ENCODE measurements at places on chromosomes 1 and 21. TPM values are rescaled to one million over a fixed set of nuclear protein-coding genes. Genes with fewer than 3 reads are reported as not detected.

DNA sequence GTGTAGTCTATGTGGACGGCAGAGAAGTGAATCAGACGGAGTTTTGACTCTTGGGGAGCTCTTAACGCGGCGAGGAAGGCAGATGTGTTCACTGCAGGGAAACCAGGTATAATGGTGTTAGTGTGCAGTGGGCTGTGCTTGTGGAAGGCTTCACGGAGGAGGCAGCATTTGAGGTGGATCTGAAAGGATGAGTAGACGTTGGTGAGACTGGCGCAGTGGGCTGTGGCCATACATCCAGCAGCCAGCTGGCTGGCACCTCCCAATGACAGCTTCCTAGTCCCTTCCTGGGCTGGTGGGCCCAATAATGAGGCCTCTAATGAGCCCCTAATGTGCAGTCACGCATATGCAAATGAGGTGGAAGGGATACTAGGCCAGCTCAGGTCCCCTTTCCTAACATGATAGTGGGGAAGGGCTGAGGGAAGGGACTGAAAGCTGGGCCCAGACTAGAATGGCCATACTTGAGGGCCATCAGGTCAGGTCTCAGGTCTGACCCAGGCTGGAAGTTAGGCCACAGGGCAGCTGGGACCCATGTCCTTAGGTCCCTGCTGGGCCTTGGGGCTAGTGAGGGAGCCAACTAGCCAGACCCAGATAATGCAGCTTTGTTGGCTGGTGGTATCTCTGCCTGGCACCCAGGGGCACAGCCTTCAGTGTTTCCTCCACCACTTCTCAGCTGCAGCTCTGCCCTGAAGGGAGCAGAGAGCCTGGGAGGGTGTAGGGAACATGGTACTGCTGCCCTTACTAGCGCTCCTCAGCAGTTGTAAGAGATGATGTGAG is 3.8 kb downstream of the MAP7D1 start:
- peaks cover 61% of the 10 kb centered on the region for H3K4me1 ChIP-seq
- peak overlapping the region; percentile 94 for H3K27ac ChIP-seq
- H3K4me3 ChIP-seq: peak overlapping the region; percentile 76
- peak; percentile 34 for DNase-seq

Gene OR2L3
- not detected for total RNA-seq

DNA sequence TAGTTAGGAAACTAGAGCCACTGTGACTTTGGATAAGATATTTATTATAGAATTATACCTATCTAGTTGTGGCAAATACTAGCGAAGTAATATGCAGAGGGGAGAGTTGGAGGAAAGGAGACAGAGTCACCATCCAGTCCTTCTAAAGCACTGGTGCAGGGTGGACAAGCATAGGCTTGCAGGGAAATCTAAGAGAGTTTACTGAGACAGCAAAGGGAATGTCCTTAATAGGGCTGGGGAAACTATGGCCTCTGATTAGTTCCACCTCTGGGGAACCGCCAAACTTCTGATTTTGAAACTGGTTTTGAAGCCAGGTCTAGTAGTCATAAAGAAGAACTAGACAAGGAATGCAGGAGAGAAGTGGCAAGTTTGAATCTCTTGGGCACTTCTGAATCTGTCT is 407.9 kb downstream of the VAV3 start:
- H3K27me3 ChIP-seq: no peaks in the 10 kb centered on the region
- no peaks in the 10 kb centered on the region for H3K36me3 ChIP-seq
- no peaks in the 10 kb centered on the region for H3K4me1 ChIP-seq
- DNase-seq: no peak
- H3K27ac ChIP-seq: no peak overlapping the region
- no peak overlapping the region for H3K4me3 ChIP-seq

DNA sequence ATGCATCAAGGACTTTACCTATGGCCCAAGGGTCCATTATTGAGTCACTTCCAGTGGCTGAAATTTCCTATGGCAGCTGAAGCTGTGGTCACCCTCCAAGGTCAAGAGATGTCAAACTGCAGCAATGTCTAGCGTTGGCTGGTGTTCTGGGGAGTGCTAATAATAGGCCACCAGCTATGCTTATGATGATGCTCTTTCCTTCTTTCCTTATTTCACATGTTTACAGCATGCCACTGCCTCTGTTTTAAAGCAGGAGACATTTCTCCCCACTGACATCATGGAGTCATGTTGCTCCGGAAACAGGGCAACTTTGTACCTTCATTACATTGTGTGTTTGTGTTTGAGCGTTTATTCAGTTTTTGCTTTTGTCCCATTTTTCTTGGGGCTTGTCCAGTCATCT is 62.6 kb upstream of the CYYR1 start:
- no peaks in the 10 kb centered on the region for H3K36me3 ChIP-seq
- no peak overlapping the region for H3K4me3 ChIP-seq
- H3K4me1 ChIP-seq: no peaks in the 10 kb centered on the region
- no peaks in the 10 kb centered on the region for H3K27me3 ChIP-seq

- DNase-seq: no peak
- H3K36me3 ChIP-seq: no peaks in the 10 kb centered on the region
- peaks cover 31% of the 10 kb centered on the region for H3K4me1 ChIP-seq
- H3K27me3 ChIP-seq: no peaks in the 10 kb centered on the region
- no peak overlapping the region for H3K27ac ChIP-seq
Observed at GRCh38 chr1:26384076-26384475, 11.5 kb upstream of the ZNF683 start.

DNA sequence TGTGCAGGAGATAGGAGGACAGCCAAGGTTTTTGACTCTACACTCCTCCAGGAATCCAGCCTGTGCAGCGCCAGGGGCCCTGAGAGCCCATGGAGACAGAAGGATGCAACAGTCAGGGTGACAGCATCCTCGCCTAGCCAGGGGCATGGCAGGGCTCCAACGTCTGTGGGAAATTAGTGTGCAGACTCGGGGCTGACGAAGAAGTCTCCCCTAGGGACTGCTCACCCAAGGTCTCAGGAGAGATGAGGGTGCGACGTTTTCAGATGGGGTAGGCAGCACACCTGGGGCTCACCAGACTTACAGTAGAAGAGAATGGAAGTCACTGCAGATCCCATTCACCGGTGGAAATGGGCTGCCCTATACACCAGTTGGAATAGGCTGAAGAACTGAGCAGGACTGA is 241.7 kb downstream of the SETD4 start:
- H3K36me3 ChIP-seq: no peaks in the 10 kb centered on the region
- H3K27ac ChIP-seq: no peak overlapping the region
- H3K27me3 ChIP-seq: peaks cover 3% of the 10 kb centered on the region
- H3K4me3 ChIP-seq: no peak overlapping the region

GRCh38 chr1:30446508-30446907 is 276.9 kb downstream of the MATN1 start:
- H3K27me3 ChIP-seq: peaks cover 3% of the 10 kb centered on the region
- H3K27ac ChIP-seq: no peak overlapping the region
- H3K4me3 ChIP-seq: no peak overlapping the region

- H3K36me3 ChIP-seq: no peaks in the 10 kb centered on the region
- DNase-seq: peak; percentile 94
- H3K4me3 ChIP-seq: peak overlapping the region; percentile 18
Observed at GRCh38 chr1:206784471-206784903, 12.2 kb upstream of the IL10 start.

GRCh38 chr1:193115629-193116227 is 6.1 kb upstream of the CDC73 start:
- H3K27ac ChIP-seq: no peak overlapping the region
- no peaks in the 10 kb centered on the region for H3K27me3 ChIP-seq
- peaks cover 13% of the 10 kb centered on the region for H3K4me1 ChIP-seq

Gene FRRS1
- 2.0 TPM for total RNA-seq

Gene SLC16A4
- total RNA-seq: 0.44 TPM

- H3K27me3 ChIP-seq: peaks cover 2% of the 10 kb centered on the region
- no peaks in the 10 kb centered on the region for H3K36me3 ChIP-seq
- H3K27ac ChIP-seq: no peak overlapping the region
- H3K4me3 ChIP-seq: no peak overlapping the region
Observed at GRCh38 chr1:229572286-229572685, 13.8 kb upstream of the ABCB10 start.

DNA sequence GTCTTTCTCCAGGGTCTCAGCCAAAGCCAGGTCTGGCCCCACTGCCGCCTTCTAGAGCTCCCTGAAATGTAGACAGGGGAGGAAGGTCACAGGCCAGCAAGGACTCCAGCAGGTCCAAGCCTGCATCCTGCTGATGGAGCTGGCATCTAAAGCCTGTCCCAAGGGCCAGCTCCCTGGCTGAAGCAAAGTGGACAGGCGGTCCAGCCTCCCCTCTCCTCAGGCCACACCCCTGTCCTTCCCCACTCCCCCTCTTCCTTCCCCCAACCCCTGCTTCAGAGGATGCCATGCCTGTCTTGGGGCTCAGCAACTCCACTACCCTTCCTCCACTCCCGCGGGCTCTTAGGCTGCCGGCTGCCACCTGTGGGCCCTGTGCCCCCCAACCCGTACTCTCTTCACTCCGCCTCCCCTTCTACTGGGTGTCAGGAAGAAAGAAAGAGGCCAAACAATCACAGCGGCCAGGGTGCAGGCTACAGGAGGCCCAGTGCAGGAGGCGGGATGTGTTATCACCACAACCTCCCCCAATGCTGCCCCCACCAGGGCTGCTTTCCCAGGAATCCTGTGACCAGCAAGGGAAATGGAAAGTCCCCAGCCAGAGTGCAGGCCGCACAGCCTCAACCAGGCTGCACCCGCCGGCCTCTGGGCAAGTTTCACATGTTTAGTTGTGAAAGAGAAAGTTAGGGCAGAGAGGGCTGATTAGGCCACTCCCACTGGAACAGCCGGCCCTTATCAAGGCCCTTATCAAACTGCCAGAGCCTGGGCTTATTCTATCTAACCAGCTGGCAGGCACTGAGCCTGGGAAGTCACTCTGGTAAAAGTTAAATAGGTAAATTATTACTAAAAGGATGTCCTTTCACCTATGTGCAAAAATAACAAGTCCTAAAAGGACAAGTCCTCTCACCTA is 34.1 kb downstream of the ACOT7 start:
- H3K4me1 ChIP-seq: peaks cover 55% of the 10 kb centered on the region
- peaks cover 3% of the 10 kb centered on the region for H3K36me3 ChIP-seq
- H3K27ac ChIP-seq: peak overlapping the region; percentile 86
- H3K27me3 ChIP-seq: no peaks in the 10 kb centered on the region
- peak; percentile 76 for DNase-seq

DNA sequence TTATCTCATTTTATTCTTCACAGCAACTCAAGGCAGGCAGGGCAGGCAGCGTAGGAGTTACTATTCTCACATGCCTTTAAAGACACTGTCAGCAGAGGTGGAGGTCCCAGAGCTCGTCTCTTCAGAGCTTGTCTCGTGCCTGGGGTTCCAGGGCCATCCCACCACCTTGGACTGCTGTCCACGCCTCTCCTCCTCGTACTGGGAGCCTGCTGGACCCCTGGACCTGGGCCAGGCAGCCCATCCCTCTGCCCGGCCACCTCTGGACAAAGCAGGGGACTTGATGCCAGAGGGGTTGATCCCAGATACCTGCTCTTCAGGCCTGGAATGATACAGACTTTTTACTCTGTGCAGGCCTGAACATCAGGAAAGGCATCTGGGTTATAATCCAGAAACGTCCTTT is 546.8 kb downstream of the KIF26B start:
- no peak overlapping the region for H3K27ac ChIP-seq
- no peaks in the 10 kb centered on the region for H3K27me3 ChIP-seq
- no peaks in the 10 kb centered on the region for H3K4me1 ChIP-seq
- H3K4me3 ChIP-seq: no peak overlapping the region
- no peaks in the 10 kb centered on the region for H3K36me3 ChIP-seq

Gene ARHGAP30
- 165 TPM for total RNA-seq

- peaks cover 70% of the 10 kb centered on the region for H3K36me3 ChIP-seq
- peaks cover 75% of the 10 kb centered on the region for H3K4me1 ChIP-seq
- no peak overlapping the region for H3K4me3 ChIP-seq
- H3K27ac ChIP-seq: peak overlapping the region; percentile 82
Observed at GRCh38 chr1:112625696-112626095, 6.1 kb downstream of the CAPZA1 start.

DNA sequence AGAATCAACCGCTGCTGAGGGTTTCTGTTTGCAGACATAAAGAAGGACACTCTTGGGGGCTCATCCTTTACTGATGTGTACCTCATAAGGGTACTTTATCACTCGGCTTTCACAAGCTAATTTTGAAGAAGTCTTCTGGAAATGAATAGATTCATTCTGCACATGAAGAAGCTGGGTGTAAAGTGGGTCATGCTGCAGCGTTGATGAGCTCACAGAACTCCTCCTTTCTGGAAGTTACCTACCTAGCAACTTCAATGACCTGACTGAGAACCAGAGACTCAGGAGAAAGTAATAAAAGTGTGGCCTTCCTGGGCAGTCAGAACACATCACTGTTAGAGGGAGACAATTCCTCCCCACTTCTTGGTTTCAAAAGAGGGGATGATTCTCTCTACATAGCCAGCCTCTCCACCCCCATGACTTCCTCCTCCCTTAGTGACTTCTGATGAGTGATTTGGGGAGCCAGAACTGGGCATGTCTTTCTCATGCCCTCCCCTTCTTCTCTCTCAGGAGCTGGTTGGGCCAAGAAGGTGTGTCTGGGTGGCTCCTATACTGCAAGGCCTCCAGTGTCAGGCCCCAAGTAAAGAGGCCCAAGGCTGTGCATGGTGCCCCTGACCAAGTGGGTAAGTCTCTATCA is 27.0 kb downstream of the PCNX2 start:
- no peak overlapping the region for H3K27ac ChIP-seq
- H3K4me1 ChIP-seq: peaks cover 29% of the 10 kb centered on the region
- peaks cover 18% of the 10 kb centered on the region for H3K36me3 ChIP-seq

- no peak overlapping the region for H3K27ac ChIP-seq
- peak; percentile 22 for DNase-seq
- H3K36me3 ChIP-seq: no peaks in the 10 kb centered on the region
- H3K4me1 ChIP-seq: no peaks in the 10 kb centered on the region
- peaks cover 8% of the 10 kb centered on the region for H3K27me3 ChIP-seq
Observed at GRCh38 chr1:166133276-166133841, 33.4 kb downstream of the FAM78B start.

Gene MRPS21
- total RNA-seq: 86.4 TPM

DNA sequence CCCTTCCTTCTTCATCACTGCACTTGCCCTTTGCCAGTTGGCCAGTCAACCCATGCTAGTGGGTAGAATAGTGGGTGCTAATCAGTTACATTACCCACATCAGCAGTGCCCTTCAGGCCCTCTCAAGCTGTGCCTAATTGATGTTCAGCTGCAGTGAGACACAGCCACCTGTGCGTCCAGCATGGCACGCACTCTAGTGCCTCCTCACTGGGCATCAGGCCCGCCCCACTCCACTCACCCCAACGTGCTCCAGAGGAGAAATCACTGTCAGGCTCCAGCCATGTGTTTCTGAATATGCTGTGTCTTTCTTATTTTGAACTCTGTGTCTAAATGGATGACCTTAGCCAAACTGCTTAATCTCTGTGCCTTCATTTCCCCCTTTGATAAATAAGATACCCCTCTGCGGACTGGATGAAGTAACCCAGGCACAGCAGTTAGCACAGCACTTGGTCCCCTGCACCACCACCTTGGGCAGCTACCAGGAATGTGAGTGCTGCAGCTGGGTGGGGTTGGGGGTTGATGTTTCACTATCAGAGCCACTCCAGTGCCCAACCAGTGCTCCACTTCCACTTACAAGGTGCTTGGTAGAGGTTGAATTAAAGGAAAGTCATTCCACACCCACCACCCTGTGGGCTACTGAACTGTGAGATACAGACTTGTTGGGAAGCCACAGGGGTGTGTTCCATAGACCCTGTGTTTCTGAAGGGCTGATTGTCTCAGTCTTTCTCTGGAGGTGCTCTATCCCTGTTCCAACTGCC is 8.9 kb upstream of the ADORA3 start:
- no peak for DNase-seq
- H3K4me1 ChIP-seq: peaks cover 50% of the 10 kb centered on the region
- peak overlapping the region; percentile 43 for H3K27ac ChIP-seq
- H3K4me3 ChIP-seq: no peak overlapping the region

Gene OR14I1
- total RNA-seq: not detected

Gene OVAAL
- total RNA-seq: not detected

Data from activated CD4-positive, alpha-beta T cell treated with anti-CD3 and anti-CD28 coated beads for 36 hours (primary cell).